ENCODE measurements at places on chromosomes 12 and 14.

- peak; percentile 28 for DNase-seq
Observed at GRCh38 chr14:104794993-104795780, at the start of gene AKT1. TSS of gene AKT1 (minus strand) at chr14:104795748. CDS start at chr14:104792643, 3,105 bp downstream.

DNA sequence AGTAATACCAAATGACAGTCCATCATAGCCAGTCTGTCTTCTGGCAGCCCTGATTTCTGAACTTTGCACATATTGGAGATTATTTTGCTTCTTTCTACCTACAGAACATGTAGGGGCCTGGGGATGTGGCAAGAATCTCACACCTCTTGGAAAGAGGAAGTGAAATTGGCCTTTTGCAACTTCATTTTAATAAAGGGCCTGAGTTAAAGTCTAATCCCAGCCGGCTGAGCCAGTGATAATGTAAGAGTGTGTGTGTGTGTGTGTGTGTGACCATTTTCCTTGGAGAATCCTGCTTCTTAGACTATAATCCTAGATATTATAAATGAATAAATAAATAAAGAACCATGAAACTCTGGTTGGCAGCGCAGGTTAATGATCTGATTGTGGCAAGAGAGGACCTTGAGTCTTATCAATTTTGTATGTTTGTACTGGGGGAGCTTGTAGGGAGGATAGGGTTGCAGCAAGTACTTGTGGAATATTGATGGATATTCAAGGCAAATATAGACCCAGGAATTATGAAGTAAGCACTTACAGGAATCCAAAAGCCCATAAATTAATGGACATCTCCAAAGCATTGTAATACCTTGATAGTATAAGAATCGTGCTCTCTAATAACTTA is 233.2 kb upstream of the AMIGO2 start:
- no peak for DNase-seq

DNA sequence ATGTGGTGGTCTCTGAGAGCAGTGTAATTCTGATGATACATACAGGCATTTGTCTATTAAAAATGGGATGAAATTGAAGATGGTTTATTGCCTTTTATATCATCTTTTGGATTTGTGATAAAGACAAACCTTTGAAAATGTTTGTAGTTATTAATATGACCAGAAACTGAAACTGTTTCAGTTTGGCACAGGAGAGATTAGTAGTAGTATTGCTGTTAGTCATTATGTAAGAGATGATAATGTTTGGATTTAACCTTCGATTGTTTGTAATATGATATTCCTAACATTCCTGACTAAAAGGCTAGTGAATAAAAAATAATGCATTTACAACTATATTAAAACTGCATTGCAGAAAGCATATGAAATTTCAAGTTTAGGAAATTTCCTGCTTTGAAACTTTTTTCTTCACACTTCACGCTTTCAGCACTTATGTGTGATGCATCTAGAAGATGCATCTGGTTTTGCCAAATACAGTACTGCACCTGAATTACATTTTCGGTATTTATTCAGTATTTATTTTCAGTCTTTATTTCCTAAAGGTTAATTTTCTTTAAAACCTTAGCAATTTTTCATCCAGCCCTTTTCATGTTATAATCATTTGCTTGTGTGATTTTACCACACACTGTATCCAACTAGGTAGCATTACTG is 25.5 kb downstream of the ADIPOR2 start:
- DNase-seq: no peak

DNA sequence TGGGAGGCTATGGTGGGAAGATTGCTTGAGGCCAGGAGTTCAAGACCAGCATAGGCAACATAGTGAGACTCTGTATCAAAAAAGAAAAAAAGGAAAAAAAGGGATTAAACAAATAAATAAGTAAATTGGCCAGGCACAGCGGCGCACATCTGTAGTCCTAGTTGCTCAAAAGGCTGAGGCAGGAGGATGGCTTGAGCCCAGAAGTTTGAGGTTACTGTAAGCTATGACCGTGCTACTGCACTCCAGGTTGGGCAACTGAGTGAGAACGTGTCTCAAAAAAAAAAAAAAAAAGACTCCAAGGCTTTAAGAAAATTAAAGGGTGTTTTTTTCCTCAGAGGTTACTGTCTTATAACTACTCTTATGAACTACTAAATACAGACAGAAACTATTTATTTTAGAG is 11.7 kb downstream of the BEST3 start:
- no peak for DNase-seq

GRCh38 chr12:38720661-38721060 is 184.7 kb downstream of the CPNE8 start:
- DNase-seq: no peak

- DNase-seq: no peak
Observed at GRCh38 chr14:106487600-106487999, 961.2 kb downstream of the TMEM121 start.

DNA sequence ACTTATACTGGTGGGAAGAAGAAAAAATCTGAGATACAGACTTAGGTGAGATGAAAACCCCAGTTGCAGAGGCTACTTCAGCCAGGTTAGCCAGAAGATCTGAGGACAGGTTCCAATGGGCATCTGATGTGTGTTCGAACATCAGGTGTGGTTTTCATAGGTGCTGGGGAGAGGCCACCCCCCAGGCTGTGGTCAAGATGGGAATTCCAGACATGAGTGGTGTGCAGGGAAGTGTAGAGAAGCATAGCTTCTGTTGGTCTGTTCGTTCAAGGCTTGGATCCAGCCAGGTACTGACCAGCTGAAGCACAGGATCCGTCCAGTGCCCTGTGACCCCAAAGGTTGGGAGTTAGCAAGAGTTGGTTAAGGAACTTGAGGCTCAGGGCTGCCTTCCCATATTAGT is 85.5 kb downstream of the SSPN start:
- no peak for DNase-seq

GRCh38 chr12:27869567-27869966 is 89.5 kb upstream of the MANSC4 start:
- no peak for DNase-seq

- no peak for DNase-seq
Observed at GRCh38 chr12:105888696-105889095, 250.1 kb downstream of the NUAK1 start.

GRCh38 chr14:91127924-91128323 is 14.1 kb downstream of the DGLUCY start:
- DNase-seq: no peak

DNA sequence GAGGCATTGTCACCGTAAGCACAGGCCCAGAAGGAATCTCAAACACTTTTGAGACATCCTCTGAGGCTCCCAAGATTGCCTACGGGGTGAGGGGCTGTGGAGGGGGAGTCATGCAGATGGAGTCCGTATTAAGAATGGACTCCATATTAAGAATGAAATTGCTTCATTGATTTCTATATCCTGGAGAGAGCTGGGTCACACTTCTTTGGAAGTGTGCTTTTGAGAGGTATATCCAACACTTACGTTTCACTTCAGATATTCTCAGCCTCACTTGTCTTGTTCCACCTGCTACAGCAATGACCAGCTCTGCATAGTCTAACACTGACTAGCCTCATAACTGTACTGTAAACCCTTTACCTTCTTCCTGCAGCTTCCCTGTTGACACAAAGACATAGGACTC is 62.6 kb upstream of the ARHGAP5 start:
- DNase-seq: no peak

DNA sequence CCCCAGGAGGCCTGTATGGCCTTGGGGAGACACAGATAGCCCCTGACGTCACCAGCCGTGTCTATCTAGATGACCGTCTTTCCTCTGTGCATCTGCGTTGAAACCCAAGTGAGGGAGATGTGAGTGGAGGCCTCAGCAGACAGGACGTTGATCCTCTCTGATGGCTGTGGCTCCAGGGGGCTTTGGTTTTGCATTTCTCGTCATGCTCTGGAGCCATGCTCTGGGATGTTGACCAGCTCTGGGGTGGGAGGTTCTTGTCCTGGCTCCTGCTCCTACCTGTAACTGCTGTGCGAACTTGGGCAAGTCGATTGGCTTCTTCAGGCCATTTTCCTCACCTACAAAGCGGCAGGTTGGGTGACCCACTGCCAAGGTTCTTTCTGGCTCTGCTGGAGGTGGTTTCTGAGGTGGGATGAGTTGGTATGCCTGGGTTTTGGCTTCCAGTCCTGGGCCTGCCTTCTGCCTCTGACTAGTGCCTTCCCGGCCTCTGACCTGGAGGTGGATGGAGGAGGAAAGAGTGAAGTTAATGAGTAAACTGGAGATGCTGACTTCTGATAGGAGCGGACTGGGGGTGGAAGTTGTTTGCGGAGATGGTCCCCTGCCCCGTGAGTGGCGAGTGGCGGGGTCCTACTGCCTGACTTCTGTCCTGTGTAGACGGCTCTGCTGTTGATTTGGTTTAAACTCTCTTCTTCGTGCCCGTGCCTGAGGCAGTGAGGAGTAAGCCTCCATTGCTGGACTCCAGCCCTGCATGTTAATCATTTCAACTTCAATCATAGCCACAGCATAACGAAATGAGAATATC is 8.4 kb downstream of the TSPAN9 start:
- no peak for DNase-seq

GRCh38 chr12:108832208-108832607 is 25.2 kb downstream of the SSH1 start:
- DNase-seq: no peak

DNA sequence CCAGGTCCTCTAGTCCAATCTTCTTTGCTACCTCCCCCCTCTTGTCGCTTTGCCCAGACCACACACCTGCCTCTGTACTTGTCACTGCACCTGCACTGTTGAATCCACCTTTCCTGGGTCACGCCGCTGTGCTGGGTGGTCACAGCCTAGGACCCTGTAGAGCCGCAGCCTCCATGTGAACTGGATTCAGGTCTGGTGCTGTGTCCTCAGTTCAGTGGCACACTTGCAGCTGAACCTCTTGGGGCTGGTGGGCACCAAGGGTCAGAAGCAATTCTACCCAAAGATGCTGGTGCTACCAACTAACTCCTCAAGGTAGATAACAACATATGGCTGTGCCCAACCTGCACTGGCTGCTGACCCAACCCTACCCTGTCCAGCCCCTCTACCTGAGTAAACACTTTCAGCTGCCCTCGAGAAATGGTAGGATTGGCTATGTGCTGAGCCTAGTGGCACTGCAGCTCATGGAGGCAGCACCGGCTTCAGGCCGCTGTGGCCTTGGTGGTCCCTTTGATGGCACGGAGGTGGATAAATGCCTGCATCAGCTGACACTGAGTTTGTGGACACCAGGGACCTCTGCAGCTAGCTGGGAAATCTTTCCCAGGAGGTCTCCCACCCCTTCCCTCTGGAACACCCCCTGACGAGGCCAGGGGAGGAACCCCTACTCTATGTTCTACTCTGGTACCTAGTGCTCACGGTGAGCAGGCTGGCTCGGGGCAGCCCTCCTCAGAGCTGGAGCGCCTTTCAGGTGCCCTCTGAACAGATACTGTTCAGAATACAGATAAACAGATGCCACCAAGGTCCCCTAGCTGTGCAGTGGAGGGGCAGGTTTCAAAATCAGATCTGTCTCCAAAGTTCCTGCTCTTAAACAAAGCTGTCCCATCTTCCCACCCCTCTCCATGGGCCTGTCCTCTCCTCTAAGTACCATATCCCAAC is 14.3 kb downstream of the AGAP2 start:
- peak; percentile 5 for DNase-seq
